Stimulated activated CD4-positive, alpha-beta T cell treated with anti-CD3 and anti-CD28 coated beads, Interleukin-2, amount 100 ng/mL, for 24 hours (primary cell): ENCODE measurements at places on chromosomes 2 and 18.

DNA sequence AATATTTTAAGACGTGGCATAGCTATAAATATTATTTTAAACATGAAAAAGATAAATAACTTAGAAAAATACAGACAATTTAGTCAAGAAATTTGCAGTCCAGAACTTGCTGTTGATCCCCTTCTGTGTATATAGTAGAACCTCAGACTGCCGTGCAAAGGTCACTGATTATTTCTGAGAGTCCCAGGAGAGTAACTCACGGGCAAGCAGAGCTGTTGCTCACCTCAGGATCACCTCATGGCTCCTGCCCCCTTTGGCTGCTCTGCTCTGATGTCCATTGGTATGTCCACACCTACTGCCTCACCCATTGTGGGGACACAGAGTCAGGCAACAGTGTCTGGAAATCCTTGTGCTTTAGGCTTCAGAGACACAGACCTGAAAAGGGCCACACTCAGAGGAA lies 392.9 kb upstream of the CELF4 start:
- no peak for DNase-seq

GRCh38 chr18:34834897-34835296 lies 124.8 kb downstream of the DTNA start:
- DNase-seq: no peak

GRCh38 chr2:229130522-229130921 lies 140.6 kb downstream of the PID1 start:
- DNase-seq: no peak

DNA sequence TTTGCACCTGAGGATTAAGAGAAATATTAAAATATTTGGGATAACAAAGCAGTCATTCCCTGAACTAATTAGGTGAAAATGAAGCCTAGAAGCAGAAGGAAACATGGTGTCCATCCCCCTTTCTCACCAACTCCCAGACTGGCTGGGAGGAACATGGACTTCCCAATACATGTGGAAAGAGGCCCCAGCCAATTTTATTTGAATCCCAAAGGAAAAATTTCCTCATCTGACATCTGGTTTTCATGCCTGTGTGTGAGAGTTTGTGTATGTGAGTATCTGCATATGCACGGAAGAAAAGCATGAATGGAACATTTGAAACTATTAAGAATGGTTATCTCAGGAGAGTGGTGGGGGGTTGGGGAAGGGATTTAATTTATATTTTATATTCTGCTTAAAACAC lies 84.3 kb downstream of the COPS8 start:
- no peak for DNase-seq

GRCh38 chr2:168369031-168369430 lies 87.0 kb upstream of the CERS6 start:
- no peak for DNase-seq

DNA sequence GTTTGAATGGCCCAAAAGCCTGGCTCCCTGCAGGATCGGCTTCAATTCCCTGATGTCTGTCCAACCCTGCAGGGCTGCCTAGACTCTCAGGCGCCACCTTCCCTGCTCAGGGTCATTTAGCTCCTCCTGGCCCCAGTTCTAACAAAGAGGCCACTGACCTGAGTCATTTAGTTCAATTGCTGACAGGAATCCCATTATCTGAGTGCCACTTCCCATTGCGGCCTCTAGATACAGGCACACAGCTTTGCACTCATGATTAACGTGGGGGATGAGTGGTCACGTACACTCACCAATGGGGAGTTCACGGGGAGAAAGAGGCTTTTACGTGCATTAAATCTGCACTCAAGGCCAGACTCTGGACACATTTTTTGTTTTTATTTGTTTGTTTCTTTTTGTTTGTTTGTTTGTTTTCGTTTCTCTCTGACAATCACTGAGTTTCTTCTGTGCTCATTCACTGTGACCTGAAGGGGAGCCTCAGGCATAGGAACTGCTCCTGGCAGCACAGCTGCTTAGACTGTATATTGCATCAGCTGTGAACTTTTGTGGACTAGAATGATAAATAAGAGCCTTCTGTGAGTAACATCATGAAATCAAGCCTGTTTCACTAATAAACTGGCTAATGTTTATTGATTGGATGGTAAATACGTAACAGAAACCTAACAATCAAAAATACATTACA lies 118.9 kb upstream of the CTNNA2 start:
- no peak for DNase-seq

DNA sequence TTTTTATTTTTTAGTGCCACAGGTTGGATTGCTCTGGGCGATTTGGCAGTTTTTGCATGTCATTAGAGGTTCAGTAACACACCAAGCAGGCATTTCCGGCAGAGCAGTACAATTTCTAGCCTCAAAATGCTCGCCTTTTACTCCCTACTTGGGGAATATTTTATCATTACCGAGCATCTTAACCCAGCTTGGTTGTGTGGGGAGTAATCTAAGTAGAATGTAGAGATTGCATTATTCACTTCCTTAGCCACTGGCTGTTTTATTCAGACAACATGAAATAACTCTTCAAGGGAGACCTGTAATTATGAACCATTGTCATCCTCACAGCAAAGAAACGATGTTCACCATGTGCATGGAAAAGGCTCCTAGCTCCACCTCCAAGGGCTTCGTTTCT lies 13.1 kb downstream of the GRP start:
- DNase-seq: no peak

DNA sequence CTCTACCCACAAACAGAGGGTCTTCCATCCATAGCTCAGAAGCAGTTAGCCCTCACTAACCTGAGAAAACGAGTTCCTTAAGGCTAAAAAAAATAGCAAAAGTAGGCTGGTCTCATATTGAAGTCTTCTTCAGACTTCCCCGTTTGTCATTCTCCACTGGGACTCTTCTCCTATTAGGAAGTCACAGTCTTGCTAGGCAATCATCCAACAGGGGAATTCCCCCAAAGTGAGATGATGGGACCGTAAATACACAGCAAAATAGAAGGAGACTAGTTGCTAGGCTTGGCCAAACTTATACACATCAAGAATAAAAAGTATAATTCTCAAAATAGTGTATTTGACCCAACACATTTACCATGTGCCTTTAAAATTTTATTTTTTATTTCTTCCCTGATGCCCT lies 34.3 kb downstream of the COL6A3 start:
- no peak for DNase-seq

- no peak for DNase-seq
Observed at GRCh38 chr18:76457475-76457874, 37.6 kb downstream of the ZNF516 start.

DNA sequence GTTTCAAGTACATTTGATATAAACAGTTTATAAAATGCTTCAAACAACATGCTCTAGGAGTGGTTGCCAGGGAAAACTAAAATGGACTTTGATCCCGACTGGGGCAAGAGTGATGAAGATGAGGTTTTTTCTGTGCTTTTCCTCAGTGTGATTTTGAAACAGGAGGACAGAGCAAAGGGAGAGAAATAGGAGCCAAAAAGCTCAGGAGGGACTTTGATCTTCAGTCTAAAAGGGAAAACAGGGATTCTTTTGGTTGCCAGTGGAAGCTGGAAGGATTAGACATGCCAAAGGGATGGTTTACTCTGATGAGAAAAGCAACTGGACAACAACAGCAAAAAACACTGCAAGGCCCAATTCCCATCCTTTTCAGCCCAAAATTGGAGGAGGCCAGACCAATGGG lies 95.5 kb downstream of the LTBP1 start:
- no peak for DNase-seq

DNA sequence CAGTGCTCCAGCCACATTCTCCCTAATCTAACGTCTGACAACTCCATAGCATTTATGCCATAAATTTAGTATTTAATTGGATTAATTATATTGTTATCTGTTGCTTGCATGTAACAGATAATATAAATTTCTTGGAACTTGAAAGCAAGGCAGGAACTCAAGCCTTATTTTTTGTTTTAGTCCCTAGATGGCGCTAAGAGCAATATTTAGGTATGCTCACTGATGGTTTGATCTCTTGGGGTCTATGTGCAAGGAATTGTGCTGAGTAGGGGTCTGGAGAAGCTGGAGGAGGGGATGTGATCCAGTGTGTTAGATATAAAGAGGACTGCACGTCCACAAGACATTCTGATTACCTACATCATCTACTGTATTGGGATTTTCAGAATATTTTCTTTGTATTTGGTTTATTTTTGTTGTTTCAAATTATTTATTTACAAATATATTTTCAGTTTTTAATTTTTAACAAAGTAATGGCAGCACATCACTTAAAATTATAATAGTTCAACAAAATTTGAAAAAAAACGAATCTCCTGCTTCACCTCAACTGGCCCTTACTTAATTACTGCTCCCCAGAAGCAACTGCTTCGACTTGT lies 32.8 kb downstream of the KATNAL2 start:
- DNase-seq: no peak

DNA sequence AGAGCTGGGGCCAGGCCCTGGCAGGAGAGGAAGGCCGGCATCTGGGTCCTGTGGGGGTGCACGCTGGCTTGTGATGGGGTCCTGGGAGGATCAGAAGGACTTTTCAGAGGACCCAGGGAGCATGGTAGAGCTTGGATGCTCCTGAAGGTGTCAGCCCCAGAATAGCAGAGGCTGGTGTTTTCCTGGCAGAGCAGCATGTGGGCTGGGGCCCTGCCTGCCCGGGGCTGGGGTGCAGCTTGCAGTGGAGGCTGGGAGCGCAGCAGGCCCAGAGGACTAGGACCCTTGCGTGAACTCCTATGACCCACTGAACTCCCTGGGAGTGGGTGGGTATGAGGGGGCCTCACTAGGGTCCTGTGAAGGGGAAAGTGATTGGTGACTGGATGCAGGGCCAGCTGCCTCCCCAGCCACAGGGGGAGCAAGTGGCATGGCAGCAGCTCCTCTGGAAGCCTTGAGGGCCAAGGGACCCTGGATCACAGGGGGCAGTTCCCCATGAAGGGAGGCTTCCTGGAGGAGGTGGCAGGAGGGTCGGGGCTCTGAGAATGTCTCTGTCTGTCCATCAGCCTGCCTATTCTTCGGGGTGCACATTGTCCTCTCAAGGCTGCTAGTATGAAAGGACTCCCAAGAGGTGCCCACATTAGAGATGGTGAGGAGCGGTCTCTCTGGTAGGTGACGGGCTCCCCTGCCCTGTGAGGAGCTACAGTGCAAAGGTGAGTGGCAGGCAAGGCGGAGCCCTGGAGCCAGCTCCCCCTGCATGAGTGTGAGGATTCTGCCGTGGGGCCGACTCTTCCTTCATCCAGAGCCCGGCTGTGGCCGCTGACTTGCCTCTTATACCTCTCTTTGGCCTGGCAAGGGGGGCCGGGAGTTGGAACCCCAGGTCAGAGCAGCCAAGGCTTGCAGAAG lies 249.0 kb downstream of the DYSF start:
- no peak for DNase-seq

- DNase-seq: no peak
Observed at GRCh38 chr18:3207565-3207964, 12.2 kb downstream of the MYOM1 start.

DNA sequence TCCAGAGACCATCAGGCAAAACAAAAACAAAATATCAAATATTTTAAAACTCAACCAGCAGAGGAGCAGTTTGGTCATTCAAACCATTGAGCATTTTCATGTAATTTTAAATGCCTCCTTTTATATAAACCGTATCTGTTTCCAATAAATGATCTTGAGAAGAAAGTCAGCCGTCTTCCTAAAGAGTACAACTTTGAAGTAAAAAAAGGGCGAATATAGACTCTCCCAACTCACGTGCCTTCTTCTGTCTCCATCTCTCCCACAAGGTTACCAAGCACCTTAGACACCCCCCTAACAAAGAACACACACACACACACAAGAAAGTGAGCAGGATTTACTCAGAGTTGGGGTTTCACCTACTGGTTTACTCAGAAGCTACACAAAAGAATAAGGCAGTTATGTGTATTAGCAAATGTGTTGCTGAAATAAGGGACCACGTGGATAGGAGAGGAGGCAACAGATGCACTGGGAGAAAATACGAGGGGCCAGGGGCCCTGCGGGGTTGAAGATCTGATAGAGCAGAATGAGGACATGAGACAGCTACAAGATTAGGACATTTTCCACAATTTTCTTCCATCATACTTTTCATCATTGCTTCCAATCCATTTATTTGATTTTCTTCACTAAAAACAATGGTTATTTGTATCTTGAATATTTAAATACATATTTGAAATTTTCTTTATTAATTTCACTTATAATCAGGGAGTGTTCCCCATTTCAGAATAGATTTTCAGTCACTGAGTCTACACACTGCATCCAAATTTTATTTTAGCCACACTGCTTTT lies 45.0 kb downstream of the EVA1A start:
- DNase-seq: no peak

DNA sequence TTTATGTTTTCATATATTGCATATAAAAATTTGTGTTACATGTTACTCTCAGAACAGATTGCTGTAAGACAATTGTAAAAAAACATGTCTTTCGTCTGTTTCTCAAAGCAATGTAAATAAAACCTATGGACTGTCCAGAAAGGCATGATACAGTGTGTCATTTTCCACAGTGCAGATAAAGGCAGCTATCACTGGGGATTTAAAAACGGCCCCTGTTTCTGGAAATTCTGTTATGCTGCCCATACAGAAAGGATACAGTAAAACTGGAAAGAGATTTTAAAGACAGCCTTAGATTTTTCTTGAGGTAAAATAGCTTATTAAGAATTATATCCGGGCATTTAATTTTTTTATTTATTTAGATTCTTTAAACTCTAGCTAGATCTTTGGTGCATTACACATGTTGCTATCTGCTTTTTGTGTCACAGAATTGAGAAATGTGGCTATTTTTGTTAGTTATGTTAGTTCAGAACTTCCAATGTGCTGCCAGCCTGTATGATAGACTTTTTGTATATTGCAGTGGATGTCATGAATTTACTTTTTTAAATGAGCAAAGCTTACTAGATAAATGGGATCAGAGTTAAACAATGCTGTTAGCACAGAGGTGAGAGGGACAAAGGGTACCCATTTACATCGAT lies 859 bp upstream of the INO80D start:
- DNase-seq: no peak

GRCh38 chr2:201855356-201855755 lies 49.0 kb downstream of the CDK15 start:
- DNase-seq: no peak

DNA sequence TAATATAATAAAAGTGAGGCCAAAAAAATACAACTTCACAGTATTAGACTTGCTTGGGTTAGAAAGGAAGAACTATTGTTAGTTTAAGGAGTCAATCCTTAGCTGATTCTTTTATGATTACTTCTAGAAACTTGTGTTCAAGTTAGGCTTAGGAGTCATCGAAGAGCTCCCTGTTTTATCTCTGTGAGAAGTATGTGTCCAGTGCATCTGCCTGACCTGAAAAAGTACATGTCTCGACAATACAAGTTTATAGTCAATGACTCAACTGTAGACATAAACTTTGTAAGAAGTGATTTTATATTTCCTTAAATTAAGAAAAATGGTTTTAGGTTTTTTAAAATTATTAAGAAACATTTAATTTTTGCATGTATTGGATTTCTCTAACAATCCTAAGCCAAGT lies 571.2 kb downstream of the ZEB2 start:
- DNase-seq: no peak

- no peak for DNase-seq
Observed at GRCh38 chr2:198815626-198816025, 642.1 kb downstream of the SATB2 start.

GRCh38 chr2:201273330-201273983 lies 13.1 kb downstream of the CASP8 start:
- no peak for DNase-seq
